ENCODE measurements at places on chromosomes 1 and 21.

DNA sequence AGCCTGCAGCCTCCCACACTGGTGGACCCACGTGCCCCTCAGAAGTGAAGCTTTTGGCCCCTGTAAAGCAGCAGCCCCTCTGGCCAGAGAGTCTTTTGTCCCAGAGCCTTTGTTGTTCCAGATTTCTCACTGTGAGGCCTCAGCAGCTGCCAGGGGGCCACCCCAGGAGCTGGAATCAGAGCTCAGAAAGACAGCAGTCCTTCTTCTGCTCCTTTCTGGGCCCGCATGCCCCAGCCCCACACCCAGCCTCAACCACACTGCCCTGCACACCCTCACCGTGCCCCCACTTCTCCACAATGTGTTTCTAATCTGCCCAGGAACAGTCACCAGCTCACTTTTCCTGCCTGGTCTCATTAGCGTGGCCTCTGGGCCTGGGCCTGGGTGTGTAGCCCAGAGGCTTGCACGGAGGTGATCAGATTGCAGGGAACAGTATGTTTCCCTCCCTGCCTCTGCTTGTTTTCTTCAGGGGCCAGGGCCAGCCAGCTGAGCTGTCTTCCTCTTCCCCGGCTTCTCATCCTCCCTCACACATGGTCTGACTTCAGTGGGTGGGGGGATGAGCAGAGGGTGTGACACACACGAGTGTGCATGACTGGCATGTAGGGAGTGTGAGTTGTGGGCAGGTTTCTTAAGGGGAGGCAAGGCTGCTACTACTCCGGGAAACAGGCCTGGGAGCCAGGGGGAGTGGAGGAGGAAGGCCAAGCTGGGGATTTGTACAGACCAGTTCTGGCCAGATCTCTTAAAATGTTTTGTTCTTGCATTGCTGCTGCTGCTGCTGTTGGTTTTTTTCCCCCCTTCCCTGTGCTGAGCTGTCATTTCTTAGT is 82.5 kb upstream of the ZNF648 start:
- no peak for DNase-seq

- DNase-seq, result no peak
These were observed 86.5 kb downstream of the PATJ start for GRCh38 chr1:61828805-61829204.

GRCh38 chr1:85661767-85662166 is 46.5 kb downstream of the ZNHIT6 start:
- DNase-seq, result no peak

DNA sequence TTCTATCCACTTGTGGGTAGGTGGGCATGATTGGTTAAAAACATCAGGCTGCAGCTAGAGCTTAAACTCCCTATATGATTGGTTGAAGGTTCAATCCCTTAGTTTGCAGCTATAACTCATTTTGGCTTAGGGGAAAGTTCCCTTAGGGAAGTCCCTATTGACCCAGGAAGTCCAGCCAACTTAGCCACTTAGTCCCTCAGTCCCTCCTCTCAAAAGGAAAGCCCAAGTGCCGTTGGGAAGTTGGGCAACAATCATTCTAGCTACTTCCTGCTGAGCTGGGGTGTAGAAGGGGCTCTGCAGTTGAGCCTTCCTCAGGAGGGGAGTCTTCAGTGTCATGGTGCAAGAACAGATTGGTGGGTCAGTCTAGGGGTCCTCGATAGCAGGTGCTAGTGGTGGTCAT is 12.2 kb downstream of the MSTO1 start:
- DNase-seq, result no peak

GRCh38 chr1:226110249-226111097 is 48.0 kb downstream of the H3-3A start:
- DNase-seq, result peak; percentile 90

DNA sequence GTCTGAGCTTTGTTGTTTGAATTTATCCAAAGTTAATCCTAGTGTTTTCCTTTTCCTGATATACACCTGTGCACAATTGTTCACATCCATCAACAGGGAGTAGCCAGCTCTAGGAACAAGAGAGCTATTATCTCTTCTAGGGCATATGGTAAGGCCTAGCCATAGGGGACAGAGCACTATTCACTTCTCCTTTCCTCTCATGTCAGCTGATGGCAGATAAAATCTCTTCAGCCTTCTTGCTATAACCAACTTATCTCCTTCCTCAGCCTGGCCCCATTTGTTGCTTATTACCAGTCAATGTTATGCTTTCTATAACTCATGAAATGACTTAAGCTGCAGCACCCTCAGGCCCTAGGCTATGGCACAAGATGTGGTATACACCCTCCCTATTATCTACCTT is 38.9 kb downstream of the PATJ start:
- no peak for DNase-seq

DNA sequence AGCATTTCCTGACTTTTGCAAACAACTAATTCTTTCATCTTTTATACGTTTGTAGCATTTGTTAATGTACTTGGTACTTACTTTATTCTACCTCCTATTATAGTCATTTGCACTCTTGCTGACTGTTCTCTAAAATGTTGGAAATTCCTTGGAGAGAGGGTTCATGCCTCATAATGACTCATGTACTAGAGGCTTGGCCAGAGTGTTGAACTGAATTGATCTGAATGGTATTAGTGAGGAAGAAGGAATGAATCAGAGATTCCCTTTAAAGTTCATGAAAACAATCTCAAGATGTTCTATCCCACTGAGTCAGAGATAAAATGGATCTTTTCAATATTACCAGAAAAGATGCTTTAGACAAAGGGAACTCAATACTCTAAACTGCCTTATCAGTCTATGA is 383.4 kb downstream of the SEC16B start:
- DNase-seq, result no peak

- no peak for DNase-seq
These were observed 857.4 kb downstream of the USP25 start for GRCh38 chr21:16587141-16587581.

DNA sequence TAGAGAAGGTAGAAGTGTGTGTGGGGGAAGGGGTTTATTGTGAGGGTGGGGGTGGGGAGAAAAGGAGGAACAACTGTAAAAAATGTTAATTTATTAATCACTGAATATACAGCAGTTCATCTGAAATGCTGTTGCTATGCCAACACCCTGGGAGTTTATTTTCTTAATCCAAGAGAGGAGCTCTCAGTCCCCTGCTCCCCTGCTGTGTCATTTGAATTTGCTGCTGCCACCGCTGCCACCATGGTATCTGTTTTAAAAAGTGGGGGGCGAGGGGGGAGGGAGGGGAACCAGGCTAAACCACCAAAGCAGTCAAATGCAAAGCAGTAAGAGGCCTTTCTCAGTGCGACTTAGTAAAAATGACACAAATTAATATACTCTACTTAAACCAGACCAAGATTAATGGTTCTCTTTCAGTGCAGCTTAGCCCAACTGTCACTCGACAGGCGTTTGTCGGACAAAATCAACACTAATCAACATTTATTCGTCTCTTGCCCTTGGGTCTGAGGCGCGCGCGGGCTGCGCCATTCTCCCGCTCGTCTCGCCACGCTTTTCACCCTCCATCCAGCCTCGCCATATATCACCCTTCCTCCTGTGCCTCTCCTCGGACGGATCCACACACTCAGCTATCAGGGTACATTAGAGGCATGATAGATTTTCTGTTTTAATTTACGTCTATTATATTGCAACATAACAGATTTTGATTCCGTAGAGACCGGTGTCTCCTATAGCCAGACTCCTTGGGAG is 76.2 kb downstream of the PBX1 start:
- no peak for DNase-seq

DNA sequence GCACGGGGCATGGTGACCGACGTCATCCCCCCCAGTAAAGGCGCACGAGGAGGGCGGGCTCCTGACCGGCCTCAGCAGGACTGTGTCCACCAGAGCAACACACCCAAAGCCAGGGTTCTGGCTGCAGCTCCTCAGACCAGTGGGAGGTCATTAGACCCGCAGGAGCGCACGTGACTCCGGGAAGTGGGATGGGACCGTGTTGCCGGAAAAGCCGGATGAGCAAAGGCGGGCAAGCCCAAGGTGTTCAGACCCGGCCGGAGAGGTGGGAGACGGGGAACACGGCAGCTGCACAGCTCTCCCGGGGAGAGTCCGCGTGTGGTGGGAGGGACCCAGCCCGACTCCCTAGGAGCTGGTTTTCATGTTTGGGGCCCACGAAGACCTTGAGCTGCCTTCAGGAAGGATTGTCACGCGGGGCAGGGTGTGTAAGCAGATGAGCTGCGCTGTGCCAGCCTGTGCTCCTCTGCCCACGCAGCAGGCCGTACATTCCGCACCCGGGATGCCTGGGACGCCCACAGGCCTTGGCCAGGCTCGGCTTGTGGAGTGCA is 20.6 kb upstream of the TRAPPC10 start:
- DNase-seq, result no peak

- DNase-seq, result no peak
These were observed 112.5 kb downstream of the PBX1 start for GRCh38 chr1:164671323-164671965.

DNA sequence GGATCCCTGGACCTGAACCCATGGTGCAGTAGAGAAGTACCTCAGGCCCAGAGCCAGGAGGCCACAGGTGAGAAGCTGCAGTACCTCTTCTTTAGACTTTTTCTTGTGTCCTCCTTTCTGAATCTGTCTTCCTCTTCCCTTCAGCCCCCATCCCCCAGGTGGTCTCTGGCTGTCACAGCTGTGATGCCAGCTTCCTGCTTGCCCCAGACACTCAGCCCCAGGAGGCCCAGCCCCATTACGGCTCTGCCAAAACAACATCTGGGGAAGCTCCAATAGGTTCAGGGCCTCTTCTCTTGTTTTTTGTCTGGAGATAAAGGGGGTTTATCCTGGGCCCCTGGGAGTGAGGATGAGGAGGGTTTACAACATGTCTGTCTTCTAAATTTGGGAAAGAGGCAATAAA is 9.5 kb upstream of the BTG2 start:
- no peak for DNase-seq

GRCh38 chr21:33951276-33952178 is 35.9 kb upstream of the ATP5PO start:
- peak; percentile 59 for DNase-seq

DNA sequence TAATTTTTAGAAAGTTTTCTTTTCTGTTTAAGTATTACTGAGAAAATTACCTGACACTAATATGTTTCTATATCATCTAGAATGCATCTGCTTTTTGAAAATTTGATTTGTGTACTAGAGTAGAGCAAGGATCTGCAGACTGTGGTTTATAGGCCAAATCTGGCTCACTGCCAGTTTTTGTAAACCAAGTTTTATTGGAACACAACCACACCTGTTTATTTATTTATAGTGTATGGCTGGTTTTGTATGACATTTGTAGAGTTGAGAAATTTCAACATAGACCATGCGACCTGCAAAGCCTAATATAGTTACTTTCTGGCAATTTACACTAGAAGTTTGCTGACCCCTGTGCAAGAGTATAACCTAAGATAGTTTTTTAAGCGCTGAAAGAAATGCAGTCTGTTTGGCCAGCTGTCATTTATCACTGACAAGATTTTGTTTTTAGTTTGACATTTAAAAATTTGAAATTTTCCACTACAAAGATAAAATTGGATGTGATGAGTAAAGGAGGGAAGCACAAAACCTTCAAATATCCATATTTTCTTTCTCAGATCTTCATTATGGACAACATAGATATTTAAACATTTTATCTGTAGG is 36.1 kb upstream of the CACYBP start:
- no peak for DNase-seq

GRCh38 chr1:39872698-39873097 is 10.6 kb downstream of the TRIT1 start:
- no peak for DNase-seq

DNA sequence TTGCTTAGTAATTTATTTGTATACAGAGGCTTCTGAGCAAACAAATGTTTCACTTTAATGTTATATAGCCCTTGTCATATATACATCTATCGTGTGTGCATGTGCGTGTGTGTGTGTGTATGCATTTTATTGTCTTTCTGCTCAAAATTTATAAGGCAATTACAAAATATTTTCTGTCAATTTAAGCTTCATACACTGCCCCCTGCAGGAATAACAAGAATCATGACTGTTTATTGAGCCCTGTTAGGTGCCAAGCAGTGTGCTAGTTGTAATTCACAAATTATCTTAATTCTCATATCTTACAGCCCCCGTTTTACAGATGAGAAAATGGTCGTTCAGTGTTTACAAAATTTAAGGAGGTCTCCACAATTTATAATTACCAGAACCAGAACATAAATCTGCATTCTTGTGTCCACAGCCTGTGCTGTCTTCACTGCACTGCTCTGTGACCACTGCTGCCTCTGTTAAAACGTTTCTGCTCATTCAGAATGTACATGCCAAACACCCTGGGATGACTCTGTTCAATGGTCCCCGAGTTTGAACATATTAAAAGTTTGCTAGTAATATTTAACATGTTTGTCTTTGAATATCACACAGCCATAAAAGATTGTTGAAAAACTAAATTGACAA is 181.3 kb downstream of the ATP6V1G3 start:
- no peak for DNase-seq

DNA sequence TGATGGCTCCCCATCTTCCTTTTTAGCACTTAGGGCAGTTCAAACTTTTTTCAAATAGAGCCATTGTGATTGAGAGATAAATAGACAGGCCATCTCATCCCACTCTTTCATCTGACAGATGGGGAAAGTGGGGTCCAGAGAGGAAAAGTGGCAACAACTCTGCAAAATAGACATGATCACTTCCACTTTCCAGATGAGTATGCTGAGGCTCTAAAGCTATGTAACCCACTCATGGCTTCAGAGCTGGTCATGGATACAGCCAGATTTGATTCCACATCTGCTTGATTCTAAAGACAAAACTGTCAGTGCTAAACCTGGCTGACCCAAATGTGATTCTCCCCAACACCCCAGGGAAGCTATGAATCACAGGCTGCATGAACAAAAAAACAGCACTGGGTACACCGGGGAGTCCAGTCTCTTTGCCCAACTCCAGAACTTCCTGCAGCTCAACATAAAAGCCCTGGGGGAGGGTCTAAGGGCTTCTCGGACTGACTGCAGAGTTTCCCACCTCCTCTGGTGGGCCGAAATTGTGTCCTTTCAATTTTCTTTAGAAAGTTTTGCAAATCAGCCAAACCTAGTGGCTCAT is 59.3 kb downstream of the PLPP3 start:
- no peak for DNase-seq

DNA sequence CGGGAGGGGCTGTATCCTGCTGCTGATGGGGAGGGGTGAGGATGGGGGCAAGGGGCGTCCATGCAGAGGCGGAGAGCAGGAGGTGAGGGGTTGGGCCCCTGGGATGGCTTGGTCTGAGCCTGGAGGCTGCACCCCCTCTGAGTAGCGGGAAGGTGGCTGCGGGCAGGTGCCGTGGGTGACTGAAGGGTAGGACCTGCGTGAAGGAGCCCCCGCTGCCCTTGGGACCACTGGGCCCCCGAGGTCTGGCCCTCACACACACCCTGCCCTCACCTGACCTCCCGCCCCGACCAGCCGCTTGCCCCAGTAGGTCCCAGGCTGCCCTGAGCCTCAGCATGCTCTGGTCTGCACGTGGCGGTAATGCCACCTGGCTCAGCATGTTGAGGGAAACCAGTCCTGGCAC is 12.8 kb upstream of the SKI start:
- no peak for DNase-seq

- DNase-seq, result no peak
These were observed 49.0 kb downstream of the MAP10 start for GRCh38 chr1:232853994-232854797.

DNA sequence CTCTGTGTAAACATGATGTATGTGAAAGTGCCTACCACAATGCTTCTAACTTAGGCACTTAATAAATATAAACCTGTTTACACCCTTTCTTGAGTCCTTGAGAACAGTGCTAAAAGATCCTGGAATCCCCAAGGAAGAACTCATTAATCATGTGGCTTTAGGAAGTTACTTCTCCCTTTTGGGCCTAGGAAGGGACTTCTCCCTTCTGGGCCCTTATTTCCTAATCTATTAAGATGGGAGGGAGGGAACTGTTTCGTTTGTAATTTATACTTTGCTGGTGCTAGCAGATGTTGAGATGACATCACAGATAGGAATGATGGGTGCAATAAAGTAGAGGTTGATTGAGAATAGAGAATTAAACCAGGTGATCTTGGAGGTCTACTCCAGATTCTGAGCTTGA is 1.2 kb downstream of the BTF3L4 start:
- DNase-seq, result no peak
